ENCODE measurements at places on chromosomes 4 and X.

DNA sequence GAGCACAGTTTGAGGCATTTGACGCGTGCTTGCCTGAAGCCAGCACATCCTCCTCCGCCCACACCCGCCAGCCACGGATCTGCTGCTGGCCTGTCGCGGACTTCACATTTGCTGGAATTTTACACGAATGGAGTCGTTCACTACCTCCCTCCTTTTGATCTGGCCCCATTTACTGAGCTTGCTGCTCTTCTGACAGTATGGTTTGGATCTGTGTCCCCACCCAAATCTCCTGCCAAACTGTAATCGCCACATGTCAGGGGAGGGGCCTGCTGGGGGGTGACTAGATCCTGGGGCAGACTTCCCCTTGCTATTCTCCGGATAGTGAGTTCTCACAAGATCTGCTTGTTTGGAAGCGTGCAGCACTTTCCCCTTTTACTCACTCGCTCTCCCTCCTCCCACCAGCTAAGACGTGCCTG, 19.9 kb upstream of the CPLX1 start:
- no peak for DNase-seq

- no peak for DNase-seq
These were observed 3.3 kb downstream of the KLF3 start for GRCh38 chr4:38667085-38667893.

DNA sequence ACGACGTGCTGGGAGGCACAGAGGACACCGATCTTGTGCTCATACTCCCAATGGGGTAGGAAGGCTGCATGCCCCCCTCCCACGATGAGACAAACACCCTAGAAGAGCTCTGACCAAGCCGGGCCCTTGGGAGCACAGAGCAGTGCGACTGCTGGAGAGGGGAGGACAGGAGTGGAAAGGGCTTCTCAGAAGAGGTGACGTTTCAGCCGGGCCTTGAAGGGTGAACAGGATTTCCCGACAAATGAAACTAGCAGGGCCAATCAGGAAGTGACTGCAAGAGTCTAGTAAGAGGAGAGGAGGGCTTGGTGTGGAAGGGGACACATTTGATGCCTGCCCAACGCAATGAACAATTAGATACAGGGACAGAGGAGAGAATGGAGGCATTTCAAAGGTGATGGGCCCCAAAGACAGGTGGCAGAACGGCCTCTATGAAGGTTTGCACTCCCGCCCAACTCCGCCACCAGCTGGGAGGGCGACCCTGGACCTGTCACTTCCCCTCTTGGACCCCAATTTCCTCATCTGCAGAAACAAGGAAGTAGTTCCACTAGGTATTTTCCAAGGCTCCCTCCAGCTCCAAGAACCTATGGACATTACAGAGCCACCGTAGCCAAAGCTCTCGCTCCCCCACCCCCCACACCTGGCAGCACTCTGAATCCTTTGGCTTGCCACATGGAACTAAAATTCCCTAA, 3.9 kb downstream of the HCFC1 start:
- DNase-seq, result no peak

DNA sequence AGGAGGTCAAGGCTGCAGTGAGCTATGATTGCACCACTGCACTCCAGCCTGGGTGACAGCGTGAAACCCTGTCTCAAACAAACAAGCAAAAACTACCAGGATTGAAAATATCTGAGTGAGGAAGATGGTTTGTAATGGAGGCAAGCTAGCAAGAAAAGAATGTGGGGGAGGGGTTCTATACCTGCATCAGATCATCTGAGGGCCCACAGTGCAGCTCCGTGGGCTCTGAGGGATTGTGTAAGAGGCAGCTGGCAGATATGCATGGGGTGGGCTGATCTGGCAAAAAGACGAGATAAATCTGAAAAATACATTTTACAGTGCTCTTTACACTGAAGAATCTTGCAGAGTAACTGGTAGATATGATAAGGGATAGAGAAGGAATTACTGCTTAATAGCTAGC, 28.9 kb upstream of the CHRNA9 start:
- no peak for DNase-seq

- DNase-seq, result no peak
These were observed 239.0 kb upstream of the JADE1 start for GRCh38 chr4:128570387-128570975.

- no peak for DNase-seq
These were observed 142.9 kb upstream of the MBNL3 start for GRCh38 chrX:132631579-132632232.

DNA sequence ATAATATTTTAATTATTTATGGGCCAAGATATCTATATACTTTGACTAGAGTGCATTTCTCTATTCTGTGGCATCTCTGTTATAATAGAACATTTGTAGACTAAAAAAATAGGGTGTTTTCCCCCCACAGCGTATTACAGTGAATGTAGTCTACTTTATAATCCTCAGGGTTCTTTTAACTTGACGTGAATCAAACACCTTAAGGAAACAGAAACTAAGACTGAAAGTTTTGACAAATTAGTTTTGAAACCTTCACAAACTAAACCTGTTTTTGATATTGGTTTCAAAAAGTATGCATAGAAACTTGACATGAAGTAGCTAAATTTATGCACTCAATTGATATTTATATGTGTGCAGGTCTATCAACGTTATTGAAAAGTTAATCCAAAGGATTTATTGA, 1963.1 kb upstream of the TENM3 start:
- no peak for DNase-seq

DNA sequence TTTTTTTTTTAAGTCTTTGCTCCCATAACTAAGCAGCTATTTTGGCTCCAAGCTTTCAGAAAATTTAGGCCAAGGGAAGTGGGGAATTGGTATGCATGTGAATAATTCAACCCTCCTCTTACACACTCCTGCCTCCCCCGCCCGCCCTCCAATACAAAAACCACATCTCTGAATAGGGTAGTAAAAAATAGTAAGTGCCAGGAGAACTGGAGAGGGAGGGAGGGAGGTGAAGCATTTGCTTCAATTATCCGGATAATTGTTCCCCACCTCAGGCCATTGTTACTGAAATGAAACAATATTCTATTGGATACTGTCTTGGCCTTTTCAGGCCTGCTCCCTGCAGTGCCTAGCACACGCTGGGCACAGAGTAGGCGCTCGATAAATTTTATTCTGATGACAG, 5.5 kb upstream of the GSX2 start:
- DNase-seq, result no peak

DNA sequence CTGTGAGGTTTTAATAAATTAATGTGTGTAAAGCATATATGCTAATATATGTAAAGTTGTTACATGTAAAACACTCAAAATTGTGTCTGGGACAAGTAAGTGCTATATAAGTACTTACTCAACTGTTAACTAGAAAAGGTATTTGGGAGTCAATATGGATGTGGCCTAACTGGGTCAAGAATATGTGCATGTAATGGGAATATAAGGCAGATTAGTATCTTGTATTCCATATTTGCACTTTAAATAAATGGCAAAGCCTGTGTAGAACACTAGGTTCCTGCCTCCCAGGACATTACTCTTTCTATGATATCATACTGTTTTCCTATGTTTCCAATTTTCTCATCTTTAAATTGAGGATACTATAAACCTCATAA, 270.6 kb downstream of the FBXO8 start:
- no peak for DNase-seq

GRCh38 chrX:129736491-129736890, 2.3 kb upstream of the XPNPEP2 start:
- DNase-seq, result no peak

- DNase-seq, result no peak
These were observed 32.7 kb upstream of the NKRF start for GRCh38 chrX:119638725-119639471.

DNA sequence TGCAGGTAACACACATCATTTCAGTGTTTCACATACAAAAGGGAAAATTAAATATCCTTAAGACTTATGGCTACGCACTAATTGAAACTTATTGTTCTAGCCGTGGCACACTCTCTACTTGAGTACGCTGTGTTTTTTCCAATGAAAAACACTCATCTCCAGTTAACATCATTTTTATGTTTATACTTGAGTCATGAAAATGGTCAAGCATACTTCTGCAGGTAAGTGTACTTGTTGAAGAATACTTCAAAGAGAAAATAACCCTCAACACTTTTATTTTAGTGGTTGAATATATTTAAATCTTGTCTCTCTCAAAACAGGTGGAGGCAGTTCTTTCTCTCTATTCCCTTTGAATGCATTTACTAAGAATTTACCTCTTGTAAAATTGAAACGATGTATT, 538.7 kb upstream of the PCDH7 start:
- DNase-seq, result no peak

DNA sequence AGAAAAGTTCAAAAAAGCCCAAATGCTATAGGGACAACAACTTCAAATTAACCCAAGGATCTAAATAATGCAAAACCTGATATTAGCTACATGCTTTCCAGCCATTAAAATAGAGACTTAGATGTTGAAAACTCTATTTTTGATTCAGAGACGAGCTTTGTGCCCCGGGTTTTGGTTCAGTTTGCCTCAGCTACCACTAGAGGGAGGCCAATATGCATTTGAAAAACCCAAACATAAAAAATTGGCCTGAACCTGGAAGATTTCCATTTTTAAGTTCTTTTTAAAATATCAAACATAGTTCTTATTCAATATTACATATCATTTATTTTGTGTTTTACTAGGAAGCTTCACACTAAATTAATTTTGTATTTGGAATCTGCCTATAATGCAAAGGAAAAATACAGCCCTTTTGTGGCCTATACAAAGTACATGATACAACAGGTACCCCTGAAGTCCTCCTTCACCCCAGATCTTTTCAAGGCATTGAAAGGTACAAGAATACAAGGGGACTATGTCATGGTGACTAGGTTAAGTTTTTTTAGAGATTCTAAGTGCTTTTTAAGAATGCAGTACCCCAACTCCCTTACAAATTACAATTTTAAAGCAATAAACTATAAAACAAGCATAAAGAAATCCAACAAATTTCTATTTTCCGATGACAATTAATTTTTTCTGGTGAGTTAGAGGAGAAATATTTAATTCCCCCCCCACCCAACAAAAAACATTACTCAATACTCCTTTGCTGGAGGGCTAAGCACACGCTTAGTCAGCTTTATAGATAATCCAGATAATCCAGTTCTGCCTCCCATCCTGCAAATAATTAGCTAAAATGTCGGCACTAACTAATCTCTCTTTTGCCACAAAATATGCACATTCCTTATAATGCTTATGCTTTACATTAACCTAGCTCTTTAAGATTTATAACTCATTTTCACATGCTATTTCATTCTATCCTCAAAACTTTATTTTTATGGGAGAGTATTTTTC, 97.7 kb upstream of the PTPN13 start:
- no peak for DNase-seq

DNA sequence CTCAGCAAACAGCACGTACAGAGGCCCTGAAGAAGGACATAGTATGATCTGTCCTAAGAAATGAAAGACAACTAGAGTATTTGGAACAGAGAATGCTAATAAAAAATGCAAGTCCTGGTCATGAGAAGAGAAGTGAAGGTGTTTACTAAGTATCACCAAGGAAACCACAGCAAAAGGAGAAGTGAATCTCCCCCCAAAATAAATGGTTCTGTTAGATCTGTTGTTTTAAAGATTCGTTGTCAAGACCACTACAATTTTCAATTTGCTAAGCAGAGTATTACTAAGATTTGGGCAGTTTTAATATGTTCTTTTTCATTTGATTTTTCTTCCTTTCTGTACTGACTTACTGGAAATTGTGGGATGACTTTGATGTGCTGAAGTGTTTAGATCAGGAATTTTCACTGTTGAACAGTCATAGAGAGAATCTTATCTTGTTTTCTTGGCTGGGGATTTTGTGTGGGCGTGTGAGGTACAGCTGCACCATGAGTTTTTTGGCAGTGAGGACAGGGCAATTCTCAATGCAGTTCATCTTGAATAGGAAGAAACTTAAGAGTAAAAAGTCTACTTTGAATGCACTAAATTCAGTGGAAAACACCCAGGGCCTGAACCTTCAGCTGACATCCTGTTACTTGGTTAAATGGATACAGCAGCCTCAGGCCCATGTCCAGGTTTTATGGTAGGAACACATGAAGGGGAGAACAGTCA, 132.2 kb downstream of the STIM2 start:
- DNase-seq, result no peak

DNA sequence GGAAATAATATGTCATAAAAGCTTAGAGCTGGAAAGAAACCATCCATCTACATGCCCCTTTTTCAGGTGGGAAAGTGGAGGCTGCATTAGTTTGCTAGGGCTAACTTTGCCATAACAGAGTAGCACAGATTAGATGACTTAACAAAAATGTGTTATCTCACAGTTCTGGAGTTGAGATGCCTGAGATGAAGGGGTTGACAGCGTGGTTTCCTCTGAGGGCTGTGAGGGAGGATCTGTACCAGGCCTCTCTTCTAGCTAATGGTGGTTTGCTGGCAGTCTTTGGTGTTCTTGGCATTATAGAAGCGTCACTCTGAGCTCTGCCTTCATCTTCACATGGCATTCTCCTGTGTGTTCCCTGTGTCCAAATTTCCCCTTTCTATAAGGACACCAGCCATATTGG, 2.4 kb downstream of the CHRNA9 start:
- DNase-seq, result no peak

GRCh38 chr4:122747883-122748282, 15.4 kb downstream of the BBS12 start:
- DNase-seq, result no peak

DNA sequence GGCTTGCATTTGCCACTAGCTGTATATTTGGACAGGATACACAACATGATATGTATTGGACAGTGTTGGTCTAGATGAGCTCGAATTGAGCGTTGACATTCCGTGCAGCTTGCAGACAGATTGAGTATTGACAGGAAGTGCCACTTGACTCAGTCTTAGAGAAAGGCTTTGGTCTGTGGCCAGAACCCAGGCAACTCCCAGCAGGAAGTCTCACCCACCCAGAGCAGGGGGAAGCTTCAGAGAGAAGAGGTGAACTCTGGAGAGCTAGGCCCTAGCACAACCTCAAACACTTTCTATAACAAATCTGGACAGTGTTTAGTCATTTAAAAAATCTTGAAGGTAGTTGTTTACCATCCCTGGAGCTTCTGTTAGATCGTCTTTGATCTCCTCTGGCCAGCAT, 280.5 kb downstream of the FBXW7 start:
- no peak for DNase-seq

- no peak for DNase-seq
These were observed 9.1 kb downstream of the SYN1 start for GRCh38 chrX:47610511-47610910.

DNA sequence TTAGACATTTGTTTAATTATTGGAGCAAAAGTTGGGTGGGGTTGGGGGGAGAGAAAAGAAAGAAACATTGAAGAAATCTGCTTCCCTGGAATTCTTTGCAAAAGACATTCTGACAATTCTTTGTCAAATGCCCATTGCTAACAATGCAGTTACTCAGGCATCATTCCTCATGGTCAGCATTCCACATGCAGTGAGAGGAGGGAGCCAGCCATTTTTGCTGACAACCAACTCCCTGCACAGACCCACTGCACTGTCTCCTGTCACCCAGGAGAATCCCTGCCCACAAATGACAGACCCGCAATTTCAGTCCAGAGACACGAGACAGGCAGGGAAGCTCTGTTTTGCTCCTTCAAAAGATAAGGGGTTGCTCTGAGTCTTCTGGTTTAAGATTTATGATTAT, 985.1 kb upstream of the SLIT2 start:
- no peak for DNase-seq

GRCh38 chr4:121799208-121799823, 1.8 kb upstream of the EXOSC9 start:
- DNase-seq, result no peak

All from upper lobe of right lung (tissue), 1 donor.